ENCODE measurements at places on chromosomes 1 and 21. TPM values are rescaled to one million over a fixed set of nuclear protein-coding genes. Genes with fewer than 3 reads are reported as not detected.

DNA sequence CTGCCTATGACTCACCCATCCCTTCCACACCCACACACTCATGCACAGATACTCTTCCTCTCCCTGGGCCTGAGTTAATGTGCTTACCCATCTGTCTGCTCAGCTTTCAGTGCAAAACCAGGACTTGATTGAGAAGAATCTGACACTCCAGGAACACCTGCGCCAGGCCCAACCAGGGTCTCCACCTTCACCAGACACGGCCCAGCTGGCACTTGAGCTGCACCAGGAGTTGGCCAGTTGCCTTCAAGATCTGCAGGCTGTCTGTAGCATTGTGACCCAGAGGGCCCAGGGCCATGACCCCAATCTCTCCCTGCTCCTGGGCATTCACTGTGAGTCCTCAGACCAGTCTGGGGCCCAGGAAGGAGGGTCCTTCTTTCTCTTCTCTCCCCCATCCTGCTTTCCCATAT, 3.5 kb upstream of the SH3BGRL3 start:
- DNase-seq: peak; percentile 69

GRCh38 chr1:39933956-39934941, 20.7 kb upstream of the MFSD2A start:
- peak; percentile 85 for DNase-seq

The FMO5 gene
- total RNA-seq: 1.5 TPM

- DNase-seq: no peak
Measured at GRCh38 chr1:230280906-230281413, 145.2 kb downstream of the PGBD5 start.
